NCI-H2107 (cell line): ENCODE measurements at places on chromosomes 1 and 21.

- DNase-seq: no peak
Observed at GRCh38 chr1:118335331-118335732, 150.3 kb upstream of the SPAG17 start.

DNA sequence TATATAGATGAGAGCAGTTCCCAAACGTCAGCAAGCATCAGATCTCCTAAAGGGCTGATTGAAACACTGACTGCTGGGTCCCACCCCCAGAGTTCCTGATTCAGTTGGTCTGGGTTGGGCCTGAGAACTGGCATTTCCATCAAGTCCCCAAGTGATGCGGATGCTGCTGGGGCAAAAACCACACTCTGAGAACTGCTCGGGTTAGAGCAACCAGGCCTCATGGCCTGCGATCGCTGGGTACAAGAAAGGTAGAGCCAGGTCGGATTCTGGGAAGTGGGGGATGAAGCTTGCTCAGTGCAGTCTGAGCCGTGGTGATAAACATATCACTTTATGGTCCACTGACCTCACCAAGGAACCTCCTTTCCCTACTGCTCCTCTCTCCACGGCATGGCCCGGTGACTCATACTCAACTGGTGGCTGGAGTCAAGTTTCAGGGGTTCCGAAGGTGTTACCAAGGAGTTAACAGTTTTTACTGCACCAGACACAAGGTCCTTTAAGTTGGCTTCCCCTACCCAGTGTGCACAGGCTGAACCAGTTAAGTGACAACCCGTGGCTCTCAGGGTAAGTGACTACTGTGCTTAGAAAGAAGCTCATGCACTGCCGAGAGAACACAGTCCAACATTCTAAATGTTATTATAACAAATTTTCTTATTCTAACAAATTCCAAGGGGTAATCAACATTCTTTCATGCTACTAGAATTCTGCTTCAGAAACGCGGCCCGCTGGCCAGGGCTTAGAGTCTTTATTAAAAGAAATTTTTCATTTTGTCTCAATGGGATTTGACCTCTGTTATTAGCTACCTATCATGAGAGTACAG, 153.5 kb downstream of the TGFBR3 start:
- DNase-seq: peak; percentile 20

- peak; percentile 59 for DNase-seq
Observed at GRCh38 chr1:204077979-204078696, 5.2 kb downstream of the SOX13 start.

GRCh38 chr1:185480545-185480944, 163.5 kb upstream of the IVNS1ABP start:
- no peak for DNase-seq

DNA sequence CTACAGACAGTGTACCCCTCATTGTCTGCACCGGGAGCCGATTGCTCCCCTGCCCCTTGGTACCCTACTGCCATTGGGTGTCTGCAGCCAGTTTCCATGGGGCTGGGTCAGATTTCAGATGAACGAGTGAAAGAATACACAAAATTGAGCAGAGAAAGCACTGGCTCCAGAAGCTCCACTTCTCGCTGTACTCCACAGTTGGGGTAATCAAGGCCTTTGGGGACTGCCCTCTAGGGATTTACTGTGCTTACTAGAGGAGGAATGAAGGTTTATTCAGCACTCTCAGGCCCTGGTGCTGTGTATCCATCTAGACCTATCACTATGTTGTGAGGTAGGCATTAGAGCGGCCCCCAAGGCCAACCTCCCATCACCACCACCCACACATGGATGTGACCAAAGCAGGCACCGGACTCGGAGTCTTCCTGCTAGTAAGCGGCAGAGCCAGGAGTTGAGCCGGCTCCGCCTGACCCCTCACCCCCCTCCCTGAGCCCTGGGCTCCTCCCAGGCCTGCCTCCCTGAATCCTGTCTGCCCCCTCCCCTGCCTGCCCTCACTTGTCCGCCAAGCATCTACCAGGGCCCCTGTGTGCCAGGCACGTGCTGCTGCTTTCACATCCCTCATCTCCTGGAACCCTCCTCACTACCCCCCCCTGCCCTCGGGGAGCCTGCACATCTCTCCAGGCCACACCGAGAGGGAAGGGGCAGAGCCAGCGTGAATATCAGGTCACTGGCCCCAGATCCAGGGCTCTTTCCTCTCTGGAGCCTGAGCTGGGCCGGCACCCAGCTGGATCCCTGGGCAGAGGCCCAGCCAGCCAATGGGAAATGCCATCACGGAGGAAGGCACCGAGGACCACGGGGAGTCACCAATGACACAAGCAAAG, 23.3 kb downstream of the KCNN3 start:
- no peak for DNase-seq

- no peak for DNase-seq
Observed at GRCh38 chr1:19762175-19762779, 37.4 kb downstream of the TMCO4 start.
